A549 treated with DMSO at 1 μM for 4 hours (cell line): ENCODE measurements at places on chromosomes 1 and 21. TPM values are rescaled to one million over a fixed set of nuclear protein-coding genes. Genes with fewer than 3 reads are reported as not detected.

Gene NPHS2
- not detected in 5 replicates for total RNA-seq

Gene ALDH9A1
- total RNA-seq, result 40.0 to 45.2 TPM (median 40.7 TPM) in 5 replicates

Gene GPR37L1
- total RNA-seq, result 0.13 to 0.22 TPM (median 0.15 TPM) in 5 replicates

Gene CYP4Z1
- total RNA-seq, result not detected in 5 replicates

Gene KRTAP19-3
- total RNA-seq, result not detected in 5 replicates

Gene SLC30A10
- total RNA-seq, result 0.02 to 0.08 TPM in 2 of 5 replicates, not detected in the others

Gene S100A12
- total RNA-seq, result not detected in 5 replicates

Gene GUCA2B
- 0.21 to 0.45 TPM in 2 of 5 replicates, not detected in the others for total RNA-seq

Gene POLR3GL
- total RNA-seq, result 9.0 to 9.6 TPM (median 9.2 TPM) in 5 replicates

Gene C1orf185
- total RNA-seq, result not detected in 5 replicates

Gene AMY1A
- total RNA-seq, result not detected in 5 replicates

Gene RAB25
- total RNA-seq, result 0.14 TPM in 1 of 5 replicates, not detected in the others

Gene CELA3B
- not detected in 5 replicates for total RNA-seq

Gene NEK2
- 40.4 to 53.0 TPM (median 49.2 TPM) in 5 replicates for total RNA-seq

Gene C4BPA
- total RNA-seq, result 0.48 to 1.0 TPM (median 0.64 TPM) in 5 replicates

Gene LIN28A
- not detected in 5 replicates for total RNA-seq

Gene PANK4
- total RNA-seq, result 8.4 to 12.8 TPM (median 9.9 TPM) in 5 replicates
